ENCODE measurements at places on chromosomes 4 and X.

DNA sequence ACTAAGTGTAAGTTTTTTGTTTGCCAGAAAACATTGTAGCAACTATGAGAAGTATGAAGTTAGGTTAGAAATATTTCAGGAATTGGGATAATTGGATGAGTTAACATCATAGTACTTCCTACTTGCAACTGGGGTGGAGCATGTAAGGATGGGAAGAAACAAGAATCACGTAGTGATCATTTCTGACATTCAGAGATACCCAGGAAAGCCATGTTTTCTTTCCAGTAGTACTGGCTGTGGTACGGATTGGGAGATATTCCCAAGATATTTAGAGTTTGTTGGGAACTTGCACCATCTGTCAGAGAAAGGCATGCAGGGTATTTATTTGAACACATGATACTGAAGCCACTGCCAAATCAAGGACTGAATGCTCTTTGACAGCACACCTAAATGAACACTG, 87.6 kb upstream of the SLC4A4 start:
- no peak for DNase-seq

GRCh38 chrX:39492497-39493162, 605.1 kb downstream of the BCOR start:
- DNase-seq: no peak

DNA sequence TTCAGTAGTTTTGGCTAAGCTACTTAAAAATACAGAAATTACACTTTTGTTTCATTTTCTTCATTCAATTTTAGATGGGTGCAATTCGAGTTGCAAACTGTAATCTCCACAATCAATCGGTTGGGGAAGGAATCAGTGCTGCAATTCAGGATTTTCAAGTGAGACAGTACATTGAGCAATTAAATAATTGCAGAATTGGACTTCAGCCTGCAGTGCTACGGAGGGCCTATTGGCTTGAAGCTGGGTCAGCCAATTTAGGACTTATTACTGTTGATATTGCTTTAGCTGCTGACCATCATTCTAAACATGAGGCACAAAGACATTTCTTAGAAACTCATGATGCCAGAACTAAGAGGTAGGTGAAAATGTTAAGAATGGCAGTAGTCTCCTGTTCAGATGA, 77.7 kb downstream of the BLTP1 start:
- DNase-seq: no peak

DNA sequence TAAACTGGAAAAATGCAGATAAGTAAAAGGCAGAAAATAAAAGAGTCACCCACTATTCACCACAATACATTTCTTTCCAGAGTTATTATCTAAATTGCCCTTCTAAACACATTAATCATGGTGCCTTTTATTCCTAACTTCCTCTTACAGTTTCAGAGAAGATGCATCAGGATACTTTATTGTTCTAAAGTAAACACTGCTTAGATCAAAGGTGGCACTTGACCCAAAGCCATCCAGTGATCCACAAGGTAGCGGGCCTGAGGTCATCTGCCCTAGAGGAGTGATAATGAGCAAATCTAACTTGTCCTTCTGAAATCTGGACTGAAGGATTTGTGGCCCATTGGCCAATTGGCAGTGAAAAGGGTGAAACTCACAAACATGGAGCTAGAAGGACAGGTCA, 12.0 kb upstream of the TMEM154 start:
- DNase-seq: no peak

DNA sequence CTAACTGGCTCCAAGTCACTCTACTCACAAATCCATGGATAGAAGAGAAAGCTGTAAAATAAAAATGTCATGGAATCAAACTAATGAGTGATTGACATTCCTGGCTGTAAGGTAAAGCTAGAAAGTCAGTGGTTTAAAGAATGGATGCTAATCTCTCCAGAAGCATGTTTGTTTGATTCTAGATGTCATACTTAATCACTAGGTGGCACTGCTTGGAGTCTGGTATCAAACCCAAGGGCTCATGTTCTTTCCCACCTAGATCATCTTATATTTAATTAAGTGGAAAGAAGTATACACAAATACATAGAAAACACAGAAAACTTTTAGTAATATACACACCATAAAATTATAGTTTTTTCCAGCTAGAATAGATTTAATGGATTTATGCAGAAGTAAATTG, 2666.6 kb downstream of the PCDH7 start:
- DNase-seq: no peak

DNA sequence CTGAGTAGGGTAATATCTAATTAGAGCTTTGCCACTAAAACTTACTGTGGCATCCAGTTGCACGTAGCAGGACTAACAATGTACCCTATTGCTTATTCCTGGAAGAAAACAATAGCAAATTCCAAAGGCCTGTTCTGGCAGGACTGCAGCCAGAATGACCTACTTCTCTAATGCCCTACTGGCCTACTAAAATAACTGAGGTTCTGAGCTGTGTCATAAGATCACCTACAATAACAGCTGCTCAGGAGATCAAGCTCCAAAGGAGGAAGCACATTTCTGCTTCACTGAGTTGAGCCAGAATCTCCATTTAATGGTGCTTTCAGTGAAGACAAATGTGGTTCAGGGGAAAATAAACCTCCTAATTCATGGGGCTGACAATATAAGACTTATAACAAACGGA, 42.2 kb upstream of the CXCL8 start:
- no peak for DNase-seq

DNA sequence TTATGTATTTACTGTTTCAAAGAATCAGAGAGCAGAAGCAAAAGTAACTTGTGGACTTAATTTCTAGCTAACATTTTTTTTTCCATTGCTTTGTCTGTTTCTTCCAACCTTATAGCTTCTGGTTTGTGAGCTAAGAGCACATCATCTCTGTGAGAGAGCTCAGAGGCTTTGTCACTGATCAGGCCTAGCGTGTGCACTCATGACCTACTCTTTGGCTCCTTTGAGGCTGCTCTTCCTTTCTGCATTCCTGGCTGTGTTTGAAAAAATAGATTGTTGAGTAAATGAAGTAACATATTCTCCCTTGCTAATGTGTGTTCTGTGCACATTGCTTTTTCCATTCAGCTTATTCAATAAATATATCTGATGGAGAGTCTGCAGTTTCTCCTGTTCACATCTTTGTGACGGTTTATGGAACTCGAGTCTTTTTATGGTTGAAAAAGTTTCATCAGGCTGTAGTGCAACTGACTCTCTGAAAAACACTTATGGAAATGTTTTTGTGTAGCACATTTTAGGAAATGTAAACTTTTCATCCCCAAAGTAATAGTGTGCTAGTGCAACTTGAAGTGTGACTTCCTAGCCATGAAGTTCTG, 133.0 kb downstream of the RAPGEF2 start:
- no peak for DNase-seq
